ENCODE measurements at places on chromosomes 6 and 20. TPM values are rescaled to one million over a fixed set of nuclear protein-coding genes. Genes with fewer than 3 reads are reported as not detected.

PRSS16 gene
- total RNA-seq: 0.41 TPM

TMEM30A gene
- total RNA-seq: 167 TPM

- DNase-seq: no peak
These were observed 105.6 kb downstream of the FARS2 start for GRCh38 chr6:5366941-5367340.

GRCh38 chr6:41756354-41756753 is 9.2 kb upstream of the PGC start:
- no peak for DNase-seq

DNA sequence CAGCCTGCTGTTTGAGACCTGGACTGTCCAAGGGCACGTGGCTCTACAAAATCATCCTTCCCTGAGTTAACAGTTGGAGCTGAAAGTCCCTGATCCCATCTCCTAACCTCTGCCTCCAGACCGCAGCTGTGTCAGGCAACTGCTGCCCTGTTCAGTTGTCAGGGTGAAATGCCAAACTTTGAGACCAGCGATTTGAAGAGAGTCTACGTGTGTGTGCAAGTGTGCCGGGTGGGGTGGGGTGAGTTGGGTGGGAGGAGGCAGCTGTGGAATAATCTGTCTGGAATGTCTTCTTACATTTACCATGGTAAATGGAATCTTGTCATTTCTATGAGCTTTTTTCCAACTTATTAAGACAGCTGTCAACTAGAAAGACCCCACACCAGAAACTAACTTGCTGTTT is 81.0 kb upstream of the FAM8A1 start:
- no peak for DNase-seq

DNA sequence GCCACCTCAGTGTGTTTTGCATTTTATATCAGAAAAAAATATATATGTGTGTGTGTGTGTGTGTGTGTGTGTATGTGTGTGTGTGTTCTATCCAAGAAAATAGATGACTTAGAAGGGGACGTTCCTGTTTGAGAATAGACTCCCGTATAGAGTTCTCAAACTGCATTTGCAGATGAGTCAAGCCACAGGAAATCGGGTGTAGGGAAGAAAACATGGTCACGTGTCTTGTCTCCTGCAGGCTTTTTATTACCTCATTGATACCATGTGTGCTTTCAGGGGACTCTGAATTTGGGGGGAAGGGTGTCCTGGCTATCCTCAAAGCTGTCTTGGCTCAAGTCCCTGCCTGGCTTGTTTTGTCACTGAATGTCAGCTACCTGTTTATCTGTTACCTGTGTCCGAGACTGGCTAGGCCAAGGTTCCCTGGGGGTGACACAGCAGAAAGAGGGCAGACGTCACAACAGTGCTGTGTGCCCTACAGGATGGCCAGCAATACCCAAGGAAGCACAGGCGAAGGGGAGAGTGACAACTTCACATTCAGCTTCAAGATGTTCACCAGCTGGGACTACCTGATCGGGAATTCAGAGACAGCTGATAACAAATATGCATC is 55.7 kb upstream of the NOP56 start:
- no peak for DNase-seq

DNA sequence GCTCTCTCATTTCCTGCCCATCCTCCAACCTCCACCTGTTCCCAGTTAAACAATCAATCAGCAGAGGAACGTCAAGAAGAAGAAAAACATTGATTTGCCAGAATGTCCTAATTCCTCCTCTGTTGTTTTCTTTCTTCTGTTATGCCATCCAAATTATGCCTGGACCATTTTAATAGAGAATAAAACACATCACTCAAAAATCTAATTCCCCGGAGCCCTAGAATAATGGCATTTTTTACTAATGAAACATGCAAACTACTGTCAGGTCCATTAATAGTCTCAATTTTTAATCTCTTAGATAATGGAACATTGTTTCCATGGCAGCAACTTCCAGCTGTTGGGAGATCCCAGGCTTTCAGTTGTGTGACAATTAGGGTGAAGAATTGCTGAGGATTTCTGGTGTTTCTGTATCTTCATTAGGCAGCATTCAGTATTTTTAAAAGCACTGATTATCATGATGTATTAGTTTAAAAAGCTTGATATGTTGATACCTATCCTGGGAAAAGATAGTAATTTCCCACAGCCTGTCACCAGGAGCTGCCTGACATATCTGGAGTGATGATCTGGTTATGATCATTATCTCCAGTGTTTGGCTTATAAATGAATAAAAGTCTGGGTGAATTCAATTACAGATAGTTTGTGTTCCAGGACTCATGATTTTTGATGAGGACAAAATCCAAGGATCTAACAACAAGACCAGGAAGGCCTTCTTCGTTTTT is 209.8 kb downstream of the TPBG start:
- DNase-seq: no peak

DNA sequence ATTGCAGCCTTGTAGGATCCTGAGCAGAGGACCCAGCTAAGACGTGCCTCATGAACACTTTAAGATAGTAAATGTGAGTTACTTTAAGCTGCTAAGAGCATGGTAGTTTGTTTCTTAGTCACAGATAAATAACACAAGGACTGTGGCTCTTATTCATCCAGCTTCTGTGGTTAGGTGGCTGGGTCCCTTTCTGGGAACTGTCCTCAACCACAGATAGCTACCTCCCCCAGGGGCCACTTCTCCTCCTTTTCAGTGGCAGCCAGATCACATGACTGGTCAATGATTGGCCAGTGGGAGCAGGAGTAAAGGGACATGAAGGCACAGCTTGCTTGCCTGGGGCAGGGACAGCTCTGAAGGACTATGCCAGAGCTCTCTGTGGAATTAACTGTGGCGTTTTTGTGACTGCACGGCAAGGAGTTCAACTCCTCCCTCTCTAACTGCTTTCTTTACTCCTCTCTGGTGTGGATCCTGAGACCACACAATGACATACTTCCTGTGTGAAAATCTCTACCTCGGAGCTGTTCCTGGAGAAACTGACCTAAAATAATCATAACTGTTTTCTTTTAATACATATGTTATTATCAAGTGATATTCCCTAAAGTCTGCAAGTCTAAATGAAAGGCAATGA is 76.5 kb downstream of the NRN1 start:
- no peak for DNase-seq

Data from frontal cortex (tissue), 4 donors.